ENCODE measurements at places on chromosomes 6 and 20.

DNA sequence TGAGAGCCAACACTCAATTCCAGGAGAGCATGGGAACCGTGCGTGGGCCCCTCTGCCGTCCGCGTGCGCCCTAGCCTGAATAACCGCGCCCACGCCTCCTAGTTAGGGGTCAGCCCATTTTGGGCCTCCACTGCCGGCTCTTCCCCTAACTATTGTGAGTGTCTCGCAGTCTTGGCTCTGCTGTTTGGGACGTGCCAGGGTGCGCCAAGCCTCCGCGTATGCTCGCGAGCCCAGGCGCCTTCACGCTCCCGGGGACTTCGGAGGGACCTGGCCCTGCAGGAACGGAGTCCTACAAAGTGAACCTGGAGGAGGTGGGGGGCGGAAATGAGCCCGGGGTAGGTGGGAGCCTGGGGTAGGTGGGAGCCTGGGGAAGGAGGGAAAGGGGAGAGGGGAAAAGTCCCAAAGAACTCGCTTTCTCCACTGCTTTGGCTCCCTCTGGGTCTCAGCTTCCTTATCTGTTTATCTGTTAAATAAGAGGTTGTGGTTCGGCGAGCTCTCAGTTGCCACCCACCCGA is 873 bp upstream of the GCM2 start:
- no peak for DNase-seq

GRCh38 chr20:2460752-2461424 is 9.7 kb downstream of the SNRPB start:
- no peak for DNase-seq

DNA sequence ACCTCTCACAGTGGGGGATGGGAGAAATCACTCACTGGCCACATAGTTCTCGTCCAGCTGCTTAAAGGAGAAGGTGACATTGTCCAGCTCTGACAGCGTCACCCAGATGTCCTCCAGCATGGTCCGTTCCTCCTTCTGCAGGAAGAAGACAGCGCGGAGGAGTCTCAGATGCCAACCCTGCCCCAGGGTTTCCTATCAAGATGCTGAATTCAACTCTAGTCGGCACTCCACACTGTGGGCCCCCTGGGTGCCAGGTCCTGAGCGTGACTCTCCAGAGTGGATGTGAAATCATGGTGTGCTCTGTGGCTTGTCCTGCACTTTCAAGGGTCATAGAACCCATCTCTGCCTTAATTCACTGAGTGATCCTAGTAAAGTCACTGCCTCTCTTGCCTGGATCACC is 193.2 kb downstream of the PREX1 start:
- no peak for DNase-seq

GRCh38 chr6:14226051-14226660 is 108.6 kb downstream of the CD83 start:
- no peak for DNase-seq
